ENCODE measurements at places on chromosomes 12 and 14.
A peak's percentile ranks its signal among the peaks of the same experiment; 100 is the strongest.

- DNase-seq: no peak
These were observed 1.7 kb downstream of the CYP27B1 start for GRCh38 chr12:57765003-57765697.

DNA sequence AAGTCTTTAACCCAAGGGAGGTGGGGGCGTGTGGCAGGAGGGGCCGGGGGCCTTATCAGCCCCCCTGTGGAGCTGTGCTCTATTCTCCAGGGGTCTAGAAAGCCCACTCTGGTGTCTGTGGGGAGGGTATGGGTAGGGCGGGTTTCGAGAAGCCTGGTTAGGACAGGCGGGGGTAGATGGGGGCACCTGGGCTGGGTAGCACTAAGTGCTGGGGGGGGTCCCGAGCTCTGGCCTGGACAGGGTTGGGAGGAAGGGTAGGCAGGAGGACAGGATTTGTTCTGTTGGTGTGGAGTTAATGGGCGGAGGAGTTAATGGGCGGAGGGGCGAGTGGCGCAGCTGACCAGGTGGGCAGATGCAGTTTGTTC lies 2.0 kb downstream of the PACS2 start:
- no peak for DNase-seq

DNA sequence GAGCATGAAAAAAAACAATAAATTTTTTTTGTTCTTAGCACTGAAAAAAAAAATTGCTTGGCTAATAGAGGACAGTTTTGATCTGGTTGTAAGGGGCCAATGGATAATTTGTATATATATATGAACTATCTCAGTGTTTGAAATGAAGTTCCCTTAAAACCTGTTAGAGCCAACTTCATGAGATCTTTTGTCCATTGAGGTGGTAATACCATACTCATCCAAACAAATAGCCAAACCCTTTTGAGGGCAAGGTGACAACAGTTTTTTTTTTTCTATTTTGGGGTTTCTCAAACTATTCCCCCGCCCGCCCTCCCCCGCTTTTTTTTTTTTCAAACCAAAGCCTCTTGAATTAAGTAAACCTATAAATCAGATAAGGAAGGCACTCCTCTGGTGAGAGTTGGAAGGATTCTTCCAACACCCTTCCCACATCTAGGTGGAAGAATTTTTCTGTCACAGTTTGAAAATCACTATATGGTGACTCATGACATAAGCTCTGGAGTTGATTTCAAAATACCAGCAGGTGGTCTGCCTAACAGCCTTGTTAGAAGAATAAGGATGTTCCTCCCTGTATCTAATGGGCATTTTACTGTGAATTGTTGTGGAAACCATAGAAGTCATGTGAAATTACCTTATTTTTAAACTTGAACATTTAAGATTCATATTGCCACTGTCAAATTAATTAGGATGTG lies 10.2 kb downstream of the ARHGAP5 start:
- DNase-seq: no peak

- no peak for DNase-seq
These were observed 71.2 kb downstream of the LGMN start for GRCh38 chr14:92677087-92677668.

DNA sequence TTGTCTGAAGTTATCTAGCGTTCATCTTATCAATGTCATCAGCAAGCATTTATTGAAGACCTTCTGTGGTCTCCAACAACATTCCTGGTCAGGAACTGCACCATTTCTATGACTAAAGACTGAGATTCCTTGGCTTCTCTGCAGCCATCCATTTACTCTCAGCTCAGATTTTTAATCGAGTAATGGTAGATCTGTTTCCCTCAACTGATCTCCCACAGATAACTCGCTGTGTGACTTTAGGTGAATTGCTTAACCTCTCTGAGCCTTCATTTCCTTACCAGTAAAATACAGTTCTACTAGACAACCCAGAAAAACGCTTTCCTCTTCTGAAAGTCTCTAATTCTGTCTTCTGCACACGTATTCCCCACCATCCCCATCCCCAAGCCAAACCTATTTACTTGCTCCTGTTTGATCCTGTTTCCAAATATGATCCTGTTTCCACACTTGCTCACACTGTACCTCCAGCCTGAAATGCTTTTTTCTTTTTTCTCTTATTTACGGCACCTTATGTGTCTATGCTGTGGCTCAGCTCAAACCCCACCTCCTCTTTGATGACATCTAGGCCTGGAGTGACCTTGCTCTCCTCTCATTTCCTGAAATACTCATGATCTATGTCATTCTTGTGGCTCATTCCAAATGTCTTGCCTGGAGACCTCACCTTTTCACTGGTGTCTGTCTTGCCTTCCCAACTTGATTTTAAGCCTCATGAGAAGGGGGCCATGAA lies 21.8 kb downstream of the PLXNC1 start:
- DNase-seq: no peak

- no peak for DNase-seq
These were observed 12.5 kb downstream of the PLEKHG6 start for GRCh38 chr12:6322969-6323339.

GRCh38 chr12:123237646-123238329 lies 4.6 kb downstream of the MTRFR start:
- peak; percentile 66 for DNase-seq

DNA sequence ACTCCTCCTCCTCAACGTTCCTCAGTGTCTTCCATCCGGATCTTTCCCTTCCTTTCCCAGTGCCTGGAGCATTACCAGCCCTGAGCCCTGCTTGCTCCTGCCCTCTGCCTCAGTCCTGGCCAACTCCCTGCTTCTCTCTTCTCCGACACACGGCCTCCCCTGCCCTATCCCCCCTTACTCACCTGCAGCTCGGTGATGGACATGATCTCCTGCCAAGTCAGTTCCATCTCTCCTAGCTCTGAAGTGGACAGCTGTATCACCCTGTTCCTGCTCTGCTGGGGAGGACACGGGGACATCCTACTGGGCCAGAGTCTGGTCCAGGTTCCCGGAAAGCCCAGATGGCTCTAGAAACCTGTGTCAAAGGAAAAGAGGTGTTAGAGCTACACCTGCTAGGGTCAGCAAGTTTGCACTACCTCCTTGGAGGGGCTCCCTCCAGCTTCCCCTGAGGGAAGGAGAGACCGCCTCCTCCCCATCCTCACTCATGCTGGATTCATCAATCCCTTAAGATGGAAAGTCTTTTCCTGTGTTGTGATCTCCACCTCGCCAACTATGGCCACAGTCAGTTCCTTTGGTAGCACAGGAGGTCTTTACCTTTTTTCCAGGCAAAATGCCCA lies 5.8 kb downstream of the NFE2 start:
- DNase-seq: no peak

DNA sequence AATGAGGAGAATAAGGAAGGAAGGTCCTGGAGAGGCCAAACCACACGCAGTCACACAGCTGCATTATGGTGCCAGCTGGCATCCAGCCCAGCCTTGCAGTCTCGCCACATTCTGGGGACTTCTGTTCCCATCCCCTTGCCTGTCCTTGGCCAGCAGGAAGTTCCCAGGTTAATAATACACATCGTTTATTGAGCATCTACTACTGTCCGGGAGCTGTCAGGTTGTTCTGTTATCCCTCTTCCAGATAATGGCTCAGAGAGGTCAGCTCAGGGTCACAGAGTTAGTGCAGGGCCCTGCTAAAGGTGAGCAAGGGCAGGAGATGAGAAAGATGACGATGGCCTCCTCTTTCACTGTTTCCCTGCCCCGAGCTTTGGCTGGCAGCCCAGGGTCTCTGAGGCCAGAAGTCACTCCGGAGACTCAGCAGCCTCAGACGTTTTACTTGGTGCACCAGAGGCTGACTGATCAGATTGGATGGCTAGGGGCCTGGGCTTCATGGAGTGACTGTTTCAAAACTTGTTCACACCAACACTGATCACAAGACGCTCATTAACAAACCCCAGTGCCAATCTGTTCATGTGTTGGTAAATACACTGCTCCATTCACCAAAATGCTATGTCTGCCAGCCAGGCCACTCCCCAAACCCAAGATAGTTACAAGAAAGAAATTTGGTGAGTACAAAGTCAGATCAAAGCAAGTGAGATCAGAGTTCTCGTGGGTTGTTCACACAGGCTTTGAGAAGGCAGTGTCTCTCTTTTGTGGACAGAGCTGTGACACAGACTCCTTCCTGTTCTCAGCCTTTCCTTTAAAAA lies 79.2 kb downstream of the B4GALNT3 start:
- DNase-seq: no peak

DNA sequence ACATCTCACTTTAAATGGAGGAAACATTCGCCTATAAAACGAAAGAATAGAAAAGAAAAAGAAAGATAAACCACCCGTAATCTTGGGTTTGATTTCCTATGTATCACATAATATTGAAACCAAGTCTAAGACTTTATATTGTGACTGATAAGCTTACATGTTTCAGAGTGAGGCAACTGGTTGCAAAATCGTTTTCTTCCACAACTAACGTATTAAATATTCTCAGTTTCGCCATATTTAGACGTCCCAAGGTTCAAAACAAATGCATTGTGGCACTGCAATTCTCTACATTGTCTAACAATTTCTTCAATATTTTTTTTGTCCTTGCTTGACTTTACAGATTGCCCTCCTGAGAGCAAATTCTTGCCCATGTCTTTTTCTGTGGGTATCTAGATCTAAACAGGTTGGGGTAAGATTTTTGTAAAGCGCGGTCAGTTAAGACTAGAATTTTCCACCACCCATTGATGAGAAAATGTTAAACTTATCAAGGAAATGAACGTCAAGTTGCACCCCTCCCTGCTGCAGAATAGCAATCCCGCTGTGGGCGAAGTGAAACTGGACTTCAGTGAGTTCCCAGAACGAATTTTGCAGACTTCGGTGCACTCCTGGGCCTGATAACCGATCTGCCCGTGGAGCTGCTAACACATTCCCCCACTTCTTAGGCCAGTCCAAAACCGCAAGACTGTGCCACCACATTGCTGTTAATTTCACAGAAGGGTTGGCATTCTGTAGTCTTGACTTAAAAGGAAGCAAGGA lies 2.7 kb downstream of the TBX3 start:
- no peak for DNase-seq

DNA sequence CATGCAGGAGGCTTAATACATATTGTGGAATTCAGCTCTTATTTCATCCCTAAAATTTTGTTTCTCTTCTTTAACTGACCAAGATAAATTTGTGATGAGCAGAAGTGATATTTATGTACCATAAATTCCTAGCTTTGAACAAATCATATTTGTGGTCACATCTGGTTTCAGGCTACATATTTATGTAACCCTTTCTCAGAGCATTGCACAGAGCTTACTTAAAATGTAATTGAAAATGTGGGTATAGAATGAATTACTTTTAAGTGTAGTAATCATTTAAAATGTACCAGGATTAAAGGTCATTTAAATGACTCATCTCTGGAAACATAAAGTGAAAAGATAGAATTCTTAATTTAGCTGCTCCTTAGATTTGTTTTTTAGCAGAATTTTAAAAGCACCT lies 129.9 kb upstream of the FRMD6 start:
- no peak for DNase-seq

DNA sequence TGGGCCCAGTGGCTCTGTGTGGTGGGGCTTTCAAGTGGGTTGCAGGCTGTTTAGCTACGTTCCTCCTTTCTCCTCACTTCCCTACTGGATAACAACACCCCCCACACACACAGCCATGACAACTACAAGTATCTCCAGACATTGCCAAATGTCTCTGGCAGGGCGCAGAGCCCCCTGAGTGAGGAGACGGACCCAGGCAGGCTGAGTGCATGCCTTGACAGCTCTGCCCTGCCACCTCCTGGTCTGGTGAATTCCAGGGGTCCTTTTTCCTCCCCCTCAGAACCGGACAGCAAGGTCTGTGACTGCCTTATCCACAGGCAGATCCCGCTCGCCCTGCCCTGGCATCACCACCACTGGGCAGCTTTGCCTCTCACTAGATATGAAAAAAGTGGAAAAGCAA lies 276.5 kb downstream of the TMEM132C start:
- no peak for DNase-seq

- DNase-seq: no peak
These were observed 626 bp downstream of the TXNDC16 start for GRCh38 chr14:52551696-52552062.

DNA sequence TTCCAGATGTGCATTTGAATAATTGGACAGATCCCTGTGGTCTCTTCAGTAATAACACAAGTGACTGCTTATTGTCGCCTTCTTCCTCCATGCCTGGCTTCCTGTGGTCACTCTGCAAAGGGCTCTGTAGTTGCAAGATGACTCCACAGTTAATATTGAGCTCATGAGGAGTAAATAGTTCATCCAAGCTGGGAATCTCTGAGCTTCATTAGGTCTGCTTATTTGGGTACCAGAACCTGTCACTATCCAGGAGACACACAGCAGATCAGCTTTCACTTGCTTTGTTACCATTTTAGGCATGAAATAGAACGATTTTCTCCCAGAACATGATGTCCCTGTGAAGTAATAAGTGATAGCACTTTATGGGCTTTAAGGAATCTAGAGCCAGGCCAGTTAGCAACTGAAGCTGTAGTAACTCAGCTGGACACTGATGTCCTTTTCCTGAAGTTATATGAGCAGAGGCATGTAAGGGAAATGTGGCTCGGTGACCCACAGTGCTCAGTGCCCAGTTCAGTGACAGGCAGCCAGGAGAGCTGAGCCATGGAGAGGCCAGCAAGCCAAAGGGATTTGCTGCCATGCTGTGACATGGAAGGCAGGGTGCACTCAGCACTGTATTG lies 50.1 kb downstream of the CRADD start:
- DNase-seq: no peak

DNA sequence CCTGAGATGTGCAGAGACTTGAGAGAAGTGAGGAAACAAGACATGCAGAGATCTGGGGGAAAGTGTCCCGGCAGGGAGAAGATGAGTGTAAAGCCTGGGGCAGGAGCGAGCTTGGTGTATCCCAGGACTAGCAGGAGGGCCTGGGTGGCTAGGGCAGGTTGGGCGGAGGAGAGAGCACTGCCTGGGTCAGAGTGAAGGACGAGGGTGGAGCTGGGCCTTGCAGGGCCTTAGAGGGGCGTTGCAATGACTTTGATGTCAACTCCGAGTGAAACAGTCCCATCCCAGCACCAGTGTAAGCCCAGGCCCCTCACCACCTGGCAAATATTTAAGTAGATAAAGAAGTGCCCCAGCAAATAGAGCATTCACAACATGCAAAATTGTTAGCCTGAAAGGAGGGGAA lies 24.2 kb upstream of the RFLNA start:
- no peak for DNase-seq

DNA sequence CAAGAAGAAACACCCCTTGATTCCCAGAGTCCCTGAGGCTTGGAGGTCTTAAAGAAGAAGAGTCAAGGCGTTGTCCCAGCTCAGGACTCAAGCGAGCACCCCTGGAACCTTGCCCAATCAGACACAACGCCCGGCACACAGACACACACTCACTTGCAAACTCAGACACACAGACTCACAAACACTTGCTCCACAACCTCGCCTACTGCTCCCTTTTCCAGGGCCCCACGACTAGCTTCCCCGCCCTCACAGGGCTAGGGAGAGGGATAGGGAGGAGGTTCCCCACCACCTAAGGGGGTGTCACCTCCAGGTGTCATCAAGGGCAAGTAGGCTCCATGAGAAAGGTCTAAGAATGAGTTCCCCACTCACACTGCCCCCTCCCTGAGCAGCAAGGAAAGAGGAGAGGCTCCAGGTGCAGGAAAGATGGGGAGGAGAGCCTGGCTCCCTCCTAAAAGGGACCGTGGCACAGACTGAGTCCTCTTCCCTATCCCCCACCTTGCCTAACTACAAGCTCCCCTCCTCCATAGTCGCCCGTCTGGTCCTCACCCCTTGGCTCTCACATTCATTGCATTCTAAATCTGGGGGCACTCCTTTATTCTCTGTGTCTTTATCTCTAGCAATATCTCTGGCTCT lies 717 bp downstream of the WNT10B start:
- DNase-seq: no peak

GRCh38 chr12:50986966-50987737 lies 34.8 kb downstream of the HIGD1C start:
- DNase-seq: no peak

GRCh38 chr12:34033628-34034296 lies 11.5 kb downstream of the ALG10 start:
- no peak for DNase-seq
